Activated CD4-positive, alpha-beta T cell treated with anti-CD3 and anti-CD28 coated beads, Interleukin-2, Interleukin-6, amounts not matched to agents 100 ng/mL and 50 ng/mL, durations not matched to agents 16 hours and 8 hours (primary cell): ENCODE measurements at places on chromosomes 16 and 17.
A peak's percentile ranks its signal among the peaks of the same experiment; 100 is the strongest.

- DNase-seq, result no peak
These were observed 89.5 kb downstream of the SNX29 start for GRCh38 chr16:12065866-12066545.

GRCh38 chr17:28086519-28086918 is 44.0 kb downstream of the NLK start:
- DNase-seq, result no peak

DNA sequence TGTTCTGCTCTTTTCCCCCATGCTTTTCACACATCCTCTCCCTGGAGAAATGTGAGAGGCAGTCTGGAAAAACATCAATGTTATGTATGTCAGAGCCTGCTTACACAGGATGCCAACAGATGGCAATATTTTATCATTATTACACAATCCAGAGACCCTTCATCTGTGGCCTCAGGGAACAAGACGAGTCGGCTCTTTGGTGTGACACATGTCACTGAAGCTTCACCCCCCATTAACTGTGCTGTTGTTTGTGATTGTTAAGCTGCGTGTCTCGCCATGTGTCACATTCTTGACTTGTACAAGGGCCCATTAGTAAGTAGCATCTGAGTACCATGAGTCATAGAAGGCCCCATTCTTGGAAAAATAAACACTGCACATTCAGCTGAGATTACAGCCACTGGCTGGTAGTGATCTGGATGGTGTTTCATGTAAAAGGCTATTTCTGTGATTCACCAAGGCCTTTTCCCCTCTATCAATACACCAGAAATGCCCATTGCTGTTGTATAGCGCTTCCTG is 682.1 kb upstream of the SOX9 start:
- DNase-seq, result no peak

DNA sequence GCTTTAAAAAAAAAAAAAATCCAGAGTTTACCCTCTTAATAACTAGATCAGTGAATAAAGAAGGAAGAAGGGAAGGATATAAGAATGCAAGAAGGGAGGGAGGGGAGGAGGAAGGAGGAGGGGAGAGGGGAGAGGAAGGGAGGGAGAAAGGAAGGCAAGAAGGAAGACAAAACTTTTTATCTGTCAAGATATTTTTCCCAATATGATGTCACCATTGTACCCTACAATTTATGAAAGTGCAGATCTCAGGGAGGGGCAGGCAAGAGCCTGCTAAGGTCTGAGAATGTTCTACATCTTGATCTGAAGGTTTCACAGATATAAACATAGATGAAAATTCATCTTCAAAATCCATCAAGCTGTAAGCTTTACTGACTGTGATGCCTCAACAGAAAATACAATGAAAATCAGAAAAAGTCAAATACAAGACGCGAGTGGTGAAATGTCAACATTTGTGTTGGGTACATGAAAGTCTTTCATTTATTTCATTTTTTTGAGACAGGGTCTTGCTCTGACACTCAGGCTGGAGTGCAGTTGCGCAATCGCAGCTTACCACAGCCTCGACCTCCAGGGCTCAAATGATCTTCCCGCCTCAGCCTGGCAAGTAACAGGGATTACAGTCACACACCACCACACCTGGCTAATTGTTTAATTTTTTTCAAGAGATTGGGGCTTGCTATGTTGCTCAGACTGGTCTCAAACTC is 57.1 kb upstream of the EMP2 start:
- DNase-seq, result no peak

- DNase-seq, result no peak
These were observed 6.8 kb downstream of the MRTFB start for GRCh38 chr16:14077918-14078317.

DNA sequence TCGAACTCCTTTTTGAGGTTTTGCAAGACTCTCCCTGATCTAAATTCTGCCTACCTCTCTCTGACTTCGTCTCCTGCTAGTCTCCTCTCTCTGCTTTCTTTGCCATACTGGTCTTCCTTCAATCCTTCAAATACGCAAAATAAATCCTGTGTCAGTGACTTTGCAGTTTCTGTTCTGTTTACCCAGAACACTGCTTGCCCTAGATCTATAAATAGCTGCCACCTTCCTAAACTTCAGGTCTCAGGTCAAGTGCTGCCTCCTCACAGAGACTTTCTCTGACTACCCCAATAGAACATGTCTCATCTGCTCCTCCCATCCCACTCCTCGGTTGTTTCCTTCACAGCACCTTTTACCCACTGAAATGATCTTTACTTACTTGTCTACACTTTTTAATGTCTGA is 78.9 kb downstream of the TRIM37 start:
- no peak for DNase-seq

DNA sequence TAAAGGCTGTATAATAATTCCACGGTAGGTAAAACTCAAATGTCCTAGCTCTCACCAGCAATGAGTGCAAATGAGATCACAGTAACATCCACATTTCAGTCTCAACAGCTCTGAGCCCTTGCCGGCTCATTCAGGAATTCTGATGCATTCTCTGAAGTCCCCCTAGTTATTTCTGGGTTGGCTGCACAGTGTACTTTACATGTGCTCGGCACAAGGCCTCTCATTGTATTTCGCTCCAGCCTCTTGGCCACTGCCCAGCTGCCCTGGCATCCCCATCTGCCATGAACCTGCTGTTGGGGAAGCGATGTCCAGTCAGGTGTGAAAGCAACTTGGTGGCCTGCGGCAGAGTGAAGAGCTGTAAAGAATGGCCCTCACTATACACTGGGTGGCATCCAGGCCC is 14.3 kb downstream of the PRCD start:
- DNase-seq, result no peak

- DNase-seq, result no peak
These were observed 89.8 kb downstream of the CRISPLD2 start for GRCh38 chr16:84909476-84910085.

DNA sequence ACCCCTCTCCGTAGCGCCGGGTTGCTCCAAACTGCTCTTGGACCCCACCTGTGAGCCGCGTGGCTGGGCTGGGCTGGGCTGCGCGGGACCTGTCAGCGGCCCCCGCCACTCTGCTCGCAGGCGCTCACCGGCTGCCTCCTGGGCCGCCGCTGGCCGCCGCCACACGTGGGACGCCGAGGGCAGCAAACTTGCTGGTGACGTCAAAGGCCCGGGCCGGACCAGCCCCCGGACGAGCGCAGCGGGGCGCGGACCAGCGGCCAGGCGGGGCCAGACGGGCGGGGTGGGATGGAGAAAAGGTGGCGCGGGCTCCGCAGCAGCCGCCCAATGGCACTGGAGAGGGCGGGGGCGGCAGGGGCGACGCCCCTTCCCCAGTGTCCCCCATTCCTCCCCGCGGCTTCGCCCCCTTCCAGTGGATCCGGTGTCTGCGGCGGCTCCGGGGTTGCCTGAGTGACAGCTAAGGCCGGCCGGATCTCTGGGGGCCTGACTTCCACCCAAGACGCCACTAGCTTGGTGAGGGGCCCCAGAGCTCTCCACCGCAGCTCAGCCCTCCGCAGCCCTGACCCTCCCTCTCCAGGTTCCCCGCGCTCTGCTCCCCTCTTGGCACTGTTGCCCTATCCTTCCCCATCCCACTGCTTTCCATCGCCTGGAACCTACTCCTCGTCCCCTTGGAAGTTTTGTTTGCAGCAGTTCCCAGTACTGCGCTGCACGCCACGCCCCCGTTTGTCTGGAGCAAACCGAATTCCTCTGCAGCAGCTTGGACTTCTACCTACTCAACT is at the start of gene HS3ST3A1:
TSS of gene HS3ST3A1 (minus strand) at position 154 of the 776 bp plus-strand sequence. CDS start 800 bp downstream, outside the sequence.
- peak; percentile 8 for DNase-seq

- peak; percentile 40 for DNase-seq
These were observed 36.2 kb downstream of the USP10 start for GRCh38 chr16:84735849-84736586.

GRCh38 chr17:39943702-39944392 is 16.3 kb downstream of the LRRC3C start:
- no peak for DNase-seq
